ENCODE measurements at places on chromosomes 16 and 17. TPM values are rescaled to one million over a fixed set of nuclear protein-coding genes. Genes with fewer than 3 reads are reported as not detected.

The CCDC144A gene
- 8.9 TPM for total RNA-seq

The TNFSF13 gene
- 2.7 TPM for total RNA-seq

The TRIM16 gene
- 22.0 TPM for total RNA-seq

The DPEP3 gene
- total RNA-seq, result not detected

The MYH2 gene
- total RNA-seq, result not detected

The MAP3K14 gene
- total RNA-seq, result 4.1 TPM

All from thoracic aorta endothelial cell (primary cell).